Astrocyte of the cerebellum (primary cell): ENCODE measurements at places on chromosomes 11 and 22.

DNA sequence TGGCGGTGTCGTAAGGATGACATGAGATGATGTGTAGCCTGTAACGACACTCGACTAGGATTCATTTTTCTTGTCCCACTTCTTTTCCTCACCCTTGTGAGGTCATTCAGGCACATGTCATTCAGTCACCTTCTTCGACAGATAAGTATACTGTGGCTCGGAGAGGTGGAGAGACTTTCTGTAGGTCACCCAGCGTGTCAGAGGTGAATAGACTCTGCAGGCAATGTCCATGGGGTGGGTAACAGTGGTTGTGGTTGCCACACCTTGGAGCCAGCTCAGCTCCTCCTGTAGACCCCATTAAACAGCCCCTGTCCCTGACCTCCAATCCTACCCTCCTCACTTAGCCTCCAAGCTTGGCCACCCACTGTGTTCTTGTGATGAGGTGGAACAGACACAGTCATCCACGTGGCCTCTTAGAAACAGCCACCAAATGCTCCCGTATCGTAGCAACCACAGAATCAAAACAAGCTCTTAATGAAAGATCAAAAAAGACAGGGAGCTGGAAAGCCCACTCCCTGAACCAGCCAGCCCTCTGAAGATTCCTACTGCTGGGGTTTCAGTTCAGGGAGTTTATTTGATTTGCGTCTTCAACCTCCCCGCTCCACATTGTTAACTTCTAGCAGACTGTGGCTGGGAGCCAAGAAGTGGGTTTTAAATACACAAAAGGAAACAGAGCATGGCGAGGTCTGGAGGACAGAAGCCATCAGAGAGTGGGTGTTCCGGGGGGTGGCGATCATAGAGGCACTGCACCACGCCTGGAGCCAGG lies 89.0 kb upstream of the GRK3 start:
- DNase-seq, result peak; percentile 69

- DNase-seq, result no peak
These were observed 243.4 kb upstream of the PLET1 start for GRCh38 chr11:112504056-112504455.

GRCh38 chr22:32723643-32724042 lies 77.9 kb upstream of the TIMP3 start:
- peak; percentile 90 for DNase-seq

GRCh38 chr11:122441666-122442035 lies 213.9 kb upstream of the UBASH3B start:
- no peak for DNase-seq

- DNase-seq, result no peak
These were observed 1.2 kb downstream of the DPAGT1 start for GRCh38 chr11:119100246-119100970.

GRCh38 chr11:83241291-83241946 lies 44.7 kb downstream of the CCDC90B start:
- DNase-seq, result peak; percentile 43

GRCh38 chr11:33948494-33948893 lies 56.6 kb upstream of the LMO2 start:
- DNase-seq, result no peak

DNA sequence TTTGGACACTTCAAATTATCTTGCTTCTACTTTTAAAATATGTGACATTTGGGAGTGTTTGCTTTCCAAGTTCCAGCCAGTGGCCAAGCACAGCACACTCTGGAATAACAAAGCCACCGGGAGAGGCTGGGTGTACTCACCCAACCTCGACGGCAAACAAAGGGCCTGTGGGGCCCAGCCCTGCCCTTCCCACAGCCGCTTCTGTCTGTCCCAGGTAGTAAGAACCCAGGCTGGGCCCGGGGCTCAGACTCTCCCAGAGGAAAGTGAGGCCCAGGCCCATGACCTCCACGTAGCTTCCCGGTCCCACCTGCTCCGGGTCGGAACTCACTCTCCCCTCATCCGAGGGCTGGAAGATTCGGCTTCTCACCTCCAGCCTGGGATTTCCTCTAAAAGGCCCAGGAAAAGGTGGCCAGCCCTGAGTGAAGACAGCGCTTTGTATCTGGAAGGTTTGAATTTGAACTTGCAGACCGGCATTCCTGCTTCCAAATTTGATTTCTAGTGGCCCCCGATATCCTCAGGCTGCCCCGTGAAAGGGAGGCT lies 93.5 kb downstream of the CELSR1 start:
- DNase-seq, result no peak

DNA sequence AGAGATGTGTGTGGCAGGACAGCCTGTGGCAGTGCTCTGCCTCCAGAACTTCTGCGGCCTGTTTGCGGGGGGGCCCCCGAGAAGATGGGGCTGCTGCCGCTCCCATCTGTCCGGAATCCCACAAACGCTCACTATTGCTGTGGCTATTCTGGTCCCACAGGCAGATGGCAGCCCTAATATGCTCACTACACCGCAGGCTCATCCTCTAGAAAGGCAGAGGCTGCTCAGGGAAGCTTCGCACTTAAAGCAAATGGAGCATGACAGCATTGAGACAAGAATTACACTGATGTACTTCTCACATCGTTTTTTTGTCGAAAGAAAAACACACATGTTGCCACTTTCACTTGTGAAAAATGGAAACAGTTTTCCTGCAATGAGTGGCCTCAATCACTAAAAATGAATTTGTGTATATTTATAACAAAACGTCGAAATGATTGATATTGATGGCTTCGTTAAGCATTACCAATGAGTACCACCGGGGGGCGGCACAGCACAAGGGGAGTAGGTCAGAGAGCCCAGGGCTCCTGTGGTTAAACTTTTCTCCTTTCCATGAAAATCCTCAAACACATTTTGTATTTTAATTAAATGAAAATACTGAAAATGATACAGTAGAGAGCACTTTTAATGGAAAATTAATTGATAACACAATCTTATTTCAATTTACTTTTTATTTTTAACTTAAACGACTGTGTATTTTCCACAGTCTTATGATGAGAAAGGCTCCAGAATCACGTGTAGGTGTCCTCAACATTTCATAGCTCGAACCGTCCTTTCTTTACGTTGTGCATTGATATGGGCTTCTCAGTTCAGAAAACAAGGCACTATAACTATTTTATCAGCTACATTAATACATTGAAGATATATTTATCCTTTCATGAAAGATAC lies 69.1 kb downstream of the CTTN start:
- no peak for DNase-seq

DNA sequence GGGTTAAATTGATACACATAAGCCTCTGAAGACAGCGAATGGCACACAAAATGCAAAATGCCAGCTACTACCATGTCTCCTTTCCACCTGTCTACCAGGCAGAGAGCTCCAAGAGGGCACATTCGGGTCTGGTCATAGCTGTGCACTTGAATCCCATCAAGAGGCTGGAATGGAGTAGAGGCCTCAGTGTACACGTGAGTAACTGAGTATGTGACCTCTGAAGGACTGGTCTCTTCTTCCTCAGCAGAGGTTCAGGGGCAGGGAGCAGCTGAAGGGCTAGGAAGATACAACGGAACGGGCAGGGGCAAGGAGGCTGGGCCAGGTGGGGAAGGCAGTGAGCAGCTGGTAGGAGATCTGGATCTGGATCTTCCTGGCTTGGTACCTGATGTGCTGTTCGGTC lies 56.3 kb upstream of the PHOX2A start:
- DNase-seq, result no peak

DNA sequence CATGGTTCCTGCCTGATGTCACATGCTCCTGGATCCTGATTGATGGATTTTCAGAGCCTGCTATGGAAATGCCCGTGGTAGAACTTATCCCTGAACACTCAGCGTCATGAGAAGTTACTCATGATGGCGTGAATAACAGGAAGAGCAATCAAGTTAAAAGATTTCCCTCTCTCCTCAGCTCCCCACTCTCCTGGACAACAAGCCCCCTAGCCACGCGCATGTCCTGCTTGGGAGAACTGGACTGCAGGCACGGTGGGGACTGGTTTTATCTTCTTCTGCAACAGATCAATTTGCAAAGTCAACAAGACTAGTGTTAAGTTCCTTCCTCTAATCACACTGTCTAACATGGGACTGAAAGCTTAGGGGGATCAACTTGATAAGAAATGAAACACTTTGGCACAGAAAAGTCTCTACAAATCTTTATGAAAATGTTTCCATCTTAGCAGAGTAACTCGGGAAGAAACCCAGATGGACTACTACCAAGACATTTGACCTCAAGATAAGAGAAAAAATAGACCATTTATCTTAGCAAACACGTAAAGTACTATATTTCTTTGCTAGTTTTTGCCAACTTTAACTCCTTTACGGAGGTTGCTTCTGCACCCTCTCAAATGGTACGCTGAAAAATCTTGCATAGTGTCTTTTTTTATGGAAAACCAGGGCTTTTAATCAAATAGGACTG lies 27.6 kb downstream of the POU2AF1 start:
- DNase-seq, result no peak

GRCh38 chr11:12097219-12097618 lies 13.2 kb upstream of the MICAL2 start:
- no peak for DNase-seq

DNA sequence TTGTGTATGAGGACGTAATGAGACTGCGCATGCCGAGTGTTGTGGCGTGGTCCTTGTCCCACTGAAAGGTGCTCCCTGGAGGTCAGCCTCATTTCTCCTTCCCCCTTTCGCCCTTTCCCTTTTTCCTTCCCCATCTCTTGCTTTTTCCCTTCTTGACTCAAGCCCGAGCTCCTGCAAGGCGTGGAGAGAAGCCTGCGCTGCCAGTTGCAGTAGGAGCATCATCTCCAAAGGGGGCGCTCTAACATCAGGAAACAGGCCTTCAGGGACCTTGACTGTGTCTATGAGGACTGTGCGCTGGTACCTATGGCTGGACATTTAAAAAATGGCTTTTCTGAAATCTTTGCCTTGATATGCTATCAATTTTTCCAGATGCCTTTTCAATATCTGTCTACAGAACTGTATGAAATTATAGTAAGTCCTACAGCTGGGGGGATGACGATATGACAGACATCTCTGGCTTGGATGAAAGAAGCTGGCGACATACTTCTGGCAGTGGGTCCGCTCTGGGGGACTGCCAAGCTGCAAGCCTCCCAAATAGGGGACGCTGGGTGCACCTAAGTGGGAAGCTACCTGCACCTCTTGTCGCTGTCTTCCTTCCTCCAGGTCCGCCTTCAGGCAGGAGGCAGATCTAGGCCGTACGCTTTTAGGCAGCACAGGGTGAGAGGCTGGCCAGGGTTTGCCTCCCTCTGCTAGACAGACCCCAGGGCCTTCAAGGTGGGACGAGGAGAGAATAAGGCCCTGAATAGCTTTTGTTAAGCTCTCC lies 96.5 kb downstream of the NXPE2 start:
- DNase-seq, result peak; percentile 43

DNA sequence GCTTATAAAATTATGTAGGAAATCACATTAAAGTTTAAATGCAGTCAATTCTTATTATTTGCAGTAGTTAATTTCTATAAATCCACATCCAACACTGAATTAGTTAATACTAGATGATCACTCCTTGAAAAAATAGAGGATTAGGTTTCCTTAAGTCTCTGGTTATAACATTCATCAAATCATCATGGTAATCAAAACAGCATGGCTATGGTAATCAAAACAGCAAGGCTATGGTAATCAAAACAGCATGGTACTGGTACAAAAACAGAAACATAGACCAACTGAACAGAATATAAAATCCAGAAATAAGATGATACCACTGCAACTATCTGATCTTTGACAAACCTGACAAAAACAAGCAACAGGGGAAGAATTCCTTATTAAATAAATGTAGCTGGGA lies 814.6 kb upstream of the CCDC179 start:
- no peak for DNase-seq

DNA sequence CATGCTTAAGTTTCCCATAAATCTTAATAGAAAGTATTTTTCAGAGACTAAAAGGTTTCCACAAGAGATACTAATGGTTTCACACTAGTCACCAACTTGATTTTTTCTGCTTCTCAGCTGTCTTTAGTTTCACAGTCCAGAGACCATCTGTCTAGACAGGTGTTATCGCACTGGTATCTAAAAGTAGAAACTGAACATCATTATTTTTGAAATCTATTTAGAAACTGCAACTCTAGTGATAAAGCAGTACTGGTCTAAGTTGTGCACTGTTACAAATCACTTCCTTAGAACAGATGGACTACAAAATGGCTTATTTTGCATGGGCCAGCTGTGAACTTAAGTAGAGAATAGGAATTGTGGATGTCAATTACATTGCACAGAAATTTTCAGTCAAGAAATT lies 78.0 kb downstream of the CNTN5 start:
- DNase-seq, result no peak

- no peak for DNase-seq
These were observed 8.7 kb downstream of the YAP1 start for GRCh38 chr11:102118937-102119336.

GRCh38 chr11:122711831-122712381 lies 56.4 kb downstream of the UBASH3B start:
- DNase-seq, result no peak

GRCh38 chr11:134995741-134996140 lies 583.7 kb upstream of the B3GAT1 start:
- DNase-seq, result no peak

DNA sequence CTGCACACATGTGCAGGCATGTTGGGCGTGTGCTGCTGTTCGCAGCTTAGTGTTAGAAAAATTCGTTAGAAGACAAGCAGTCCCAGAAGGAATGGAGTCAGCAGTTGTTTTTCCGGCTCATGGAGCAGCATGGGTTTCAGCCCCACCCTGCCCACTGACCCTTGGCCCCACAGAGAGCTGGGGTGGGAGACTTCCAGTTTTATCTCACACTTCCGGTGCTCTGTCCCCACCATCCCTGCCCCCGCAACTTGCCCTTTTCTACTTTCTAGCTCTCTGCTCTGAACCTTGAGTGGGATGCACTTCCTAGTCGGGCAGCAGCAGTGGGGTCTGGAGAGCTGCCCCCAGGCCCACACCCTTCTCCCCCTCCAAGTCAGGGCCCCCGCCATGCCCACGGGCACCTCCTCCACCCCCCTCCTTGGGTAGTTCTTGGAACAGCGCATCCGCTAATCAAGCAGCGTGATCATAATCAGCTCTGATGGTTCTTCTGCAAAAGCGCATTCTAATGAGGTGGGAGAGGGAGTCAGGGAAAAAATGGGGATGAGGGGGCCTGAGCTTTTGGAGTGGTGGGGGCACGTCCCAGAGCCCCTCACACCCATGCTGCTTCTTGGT lies 184.4 kb downstream of the CEP164 start:
- DNase-seq, result no peak

- no peak for DNase-seq
These were observed 104.2 kb downstream of the MICAL3 start for GRCh38 chr22:17920145-17920605.

DNA sequence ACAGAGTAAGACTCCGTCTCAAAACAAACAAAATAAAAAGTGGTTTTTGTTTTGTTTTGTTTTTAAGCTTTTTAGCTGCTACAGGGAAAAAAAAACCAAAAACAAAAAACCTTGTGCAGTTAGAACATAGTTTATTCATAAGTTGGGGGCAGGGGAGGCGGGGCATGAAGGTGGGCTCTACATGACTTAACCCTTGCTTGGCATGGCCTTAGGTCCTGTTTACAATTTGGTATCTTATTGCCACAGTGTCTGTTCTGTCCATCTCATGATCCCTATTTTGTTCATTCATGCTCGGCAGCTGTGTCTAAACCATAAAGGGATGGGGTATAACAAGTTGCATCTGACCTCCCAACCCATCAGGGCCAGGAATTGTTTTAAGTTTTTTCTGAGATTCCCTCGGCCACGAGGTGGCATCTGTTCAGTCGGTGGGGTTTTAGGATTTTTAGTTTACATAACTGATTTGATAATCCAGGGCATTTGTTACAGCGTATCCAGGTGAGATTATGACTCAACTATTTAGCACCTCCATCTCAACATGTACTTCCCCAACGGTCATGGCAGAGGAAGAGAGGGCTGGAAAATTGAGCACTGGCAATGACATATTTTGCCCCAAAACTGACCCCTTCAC lies 6.9 kb downstream of the AP5B1 start:
- no peak for DNase-seq

GRCh38 chr11:18615628-18616392 lies 16.2 kb downstream of the MISFA start:
- no peak for DNase-seq

- no peak for DNase-seq
These were observed 12.2 kb downstream of the FAT3 start for GRCh38 chr11:92236856-92237255.
